ENCODE measurements at places on chromosomes 5 and 9.

- DNase-seq, result peak; percentile 31
Observed at GRCh38 chr5:120062515-120062917, 401.6 kb upstream of the PRR16 start.

DNA sequence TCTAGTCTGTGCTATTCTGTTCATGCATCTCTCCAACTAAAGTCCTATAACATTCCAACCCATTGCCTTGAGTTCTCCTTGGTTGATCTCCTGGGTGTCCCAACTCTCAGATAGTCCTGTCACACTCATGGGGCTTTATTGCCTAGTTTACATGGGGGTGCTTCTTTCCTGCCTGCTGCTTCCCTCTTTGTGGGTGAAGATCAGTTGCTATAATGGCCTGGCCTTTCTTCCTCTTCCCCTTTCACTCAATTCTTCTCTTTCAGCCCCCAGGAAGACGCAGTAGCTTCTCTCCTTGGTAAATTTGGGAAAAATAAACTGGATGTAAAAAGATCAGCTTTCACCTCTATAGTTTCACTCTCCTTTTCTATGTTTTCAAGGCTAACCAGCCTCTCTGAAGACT, 66.5 kb downstream of the PTCD2 start:
- no peak for DNase-seq

- DNase-seq, result no peak
Observed at GRCh38 chr9:134404376-134405358, 78.4 kb downstream of the RXRA start.

- no peak for DNase-seq
Observed at GRCh38 chr9:119707228-119707845, 338.1 kb upstream of the BRINP1 start.

GRCh38 chr5:54624805-54625568, 107.4 kb downstream of the SNX18 start:
- peak; percentile 78 for DNase-seq

DNA sequence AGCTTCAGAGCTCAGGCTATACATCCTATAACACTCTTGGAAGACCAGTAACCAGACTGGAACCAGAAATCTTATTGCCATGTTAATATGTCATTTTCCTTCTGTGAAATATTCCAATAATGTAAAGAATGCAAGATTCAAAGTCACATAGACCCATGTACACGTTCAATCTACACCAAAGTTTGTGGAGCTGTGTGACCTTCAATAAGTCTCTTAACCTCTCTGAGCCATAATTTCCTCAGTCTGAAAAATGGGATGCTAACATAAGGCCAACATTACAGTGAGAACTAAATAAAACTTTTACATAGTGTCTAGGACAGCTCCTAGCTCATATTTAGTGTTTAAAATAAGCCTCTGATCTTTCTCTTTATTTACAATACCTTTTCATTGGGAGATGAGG, 70.4 kb downstream of the ARRDC3 start:
- DNase-seq, result peak; percentile 36

DNA sequence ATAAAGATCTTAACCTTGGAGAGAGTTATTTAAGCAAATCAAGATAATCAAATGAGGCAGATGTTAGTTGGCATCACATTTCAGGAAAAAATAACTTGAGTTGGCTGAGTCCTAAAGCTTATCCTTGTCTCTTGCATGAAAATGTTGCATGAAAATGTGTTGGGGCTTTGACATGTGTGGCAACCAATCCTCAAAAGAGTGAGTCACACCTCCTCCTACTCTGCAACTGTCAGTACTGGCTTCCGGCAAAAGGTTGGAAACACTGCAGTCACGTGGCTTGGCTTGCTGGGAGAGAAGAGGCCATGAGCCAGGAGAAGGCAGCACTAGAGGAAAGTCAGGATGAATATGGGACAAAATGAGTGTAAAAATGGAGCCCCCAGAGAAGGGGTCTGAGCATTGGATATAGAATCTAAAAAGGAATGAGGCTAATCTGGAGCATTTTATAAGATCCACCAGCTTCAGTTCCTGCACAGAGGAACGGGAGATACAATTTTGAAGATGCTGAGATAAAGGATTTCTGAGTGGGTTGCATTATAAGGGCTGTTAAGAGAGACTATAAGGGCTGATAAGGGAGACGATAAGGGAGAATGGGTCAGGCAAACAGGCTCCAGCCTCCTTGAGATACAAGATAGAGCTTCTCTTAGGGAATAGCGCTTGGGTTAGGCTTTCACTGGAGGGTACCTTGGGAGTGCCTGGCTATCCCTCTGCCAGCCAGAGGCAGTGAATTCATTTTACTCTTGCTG, 43.1 kb downstream of the SPATA31D1 start:
- DNase-seq, result peak; percentile 93

- DNase-seq, result no peak
Observed at GRCh38 chr5:160231783-160232342, 2.6 kb downstream of the FABP6 start.

DNA sequence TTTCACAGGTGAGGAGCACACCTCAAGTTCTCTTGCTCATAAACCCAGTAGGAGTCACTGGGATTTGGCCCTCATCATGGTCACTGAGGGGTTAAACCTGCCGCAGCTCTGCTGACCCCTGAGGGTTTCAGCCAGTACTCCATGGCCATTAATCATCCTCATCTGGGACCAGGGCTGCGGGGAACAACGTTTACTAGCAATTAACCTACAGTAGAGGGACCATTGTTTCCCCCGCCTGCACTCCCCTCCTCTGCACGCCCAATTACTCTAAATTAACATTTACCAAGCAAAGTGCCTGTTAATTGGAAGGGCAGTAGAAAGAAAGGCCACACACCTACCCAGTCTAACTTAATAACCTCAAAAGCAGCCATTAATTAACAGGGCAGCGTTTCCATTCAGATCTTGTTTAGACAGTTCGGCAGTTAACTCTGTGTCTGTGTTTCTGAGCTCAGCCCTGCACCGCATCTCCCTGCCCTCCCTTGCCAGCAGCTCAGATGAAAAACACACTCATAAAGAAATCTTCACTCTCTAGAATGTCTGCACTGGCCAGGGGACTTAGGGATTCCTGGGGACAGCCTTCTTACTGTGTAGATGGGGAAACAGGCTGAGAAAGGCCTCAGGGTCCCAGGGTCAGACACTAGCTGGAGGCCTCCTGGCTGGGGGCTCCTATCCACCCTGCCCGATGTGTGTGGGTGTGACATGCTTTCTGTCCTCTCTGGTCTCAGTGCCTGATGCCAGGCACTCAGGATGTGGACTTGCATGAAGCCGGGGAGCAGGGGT, 51.6 kb downstream of the ALG2 start:
- DNase-seq, result no peak
